Esophagus squamous epithelium (tissue), 5 donors: ENCODE measurements at places on chromosomes 3 and 15.

DNA sequence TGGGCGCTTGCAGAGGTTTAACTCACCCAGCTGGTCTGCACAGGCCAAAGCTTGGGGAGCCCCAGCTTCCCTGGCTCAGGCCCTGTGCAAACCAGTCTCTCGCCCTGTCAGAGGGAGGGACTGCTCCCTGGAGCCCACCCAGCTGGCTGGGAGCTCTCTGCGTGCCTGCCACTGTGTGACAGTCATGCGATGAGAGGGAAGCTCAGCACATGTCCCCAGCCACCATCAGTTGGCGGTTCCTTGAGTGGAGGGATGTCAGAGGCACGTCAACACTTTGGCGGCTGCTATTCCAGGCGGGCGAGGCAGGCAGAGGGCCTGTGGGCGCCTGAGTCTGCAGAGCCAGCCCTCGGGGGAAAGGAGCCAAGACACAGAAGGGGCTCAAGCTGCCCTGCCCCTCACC is 324.6 kb downstream of the UACA start:
- no peak for DNase-seq

DNA sequence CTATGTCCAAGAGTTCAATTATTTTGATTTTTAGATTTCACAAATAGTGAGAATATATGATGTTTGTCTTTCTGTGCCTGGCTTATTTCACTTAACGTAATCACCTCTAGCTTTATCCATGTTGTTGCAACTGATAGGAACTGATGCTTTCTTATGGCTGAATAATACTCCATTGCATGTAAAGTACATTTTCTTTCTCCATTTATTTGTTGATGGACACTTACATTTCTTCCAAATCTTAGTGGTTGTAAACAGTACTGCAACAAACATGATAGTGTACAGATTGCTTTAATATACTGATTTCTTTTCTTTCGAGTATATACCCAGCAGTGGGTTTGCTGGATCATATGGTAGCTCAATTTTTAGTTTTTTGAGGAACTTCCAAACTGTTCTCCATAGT is 600.6 kb upstream of the SEMA6D start:
- DNase-seq = no peak

- no peak for DNase-seq
These were observed 219.0 kb downstream of the VGLL3 start for GRCh38 chr3:86771741-86772512.

GRCh38 chr3:45937206-45938042 is 5.8 kb upstream of the CXCR6 start:
- no peak for DNase-seq

- DNase-seq = no peak
These were observed 35.3 kb upstream of the PGPEP1L start for GRCh38 chr15:99042892-99043291.

DNA sequence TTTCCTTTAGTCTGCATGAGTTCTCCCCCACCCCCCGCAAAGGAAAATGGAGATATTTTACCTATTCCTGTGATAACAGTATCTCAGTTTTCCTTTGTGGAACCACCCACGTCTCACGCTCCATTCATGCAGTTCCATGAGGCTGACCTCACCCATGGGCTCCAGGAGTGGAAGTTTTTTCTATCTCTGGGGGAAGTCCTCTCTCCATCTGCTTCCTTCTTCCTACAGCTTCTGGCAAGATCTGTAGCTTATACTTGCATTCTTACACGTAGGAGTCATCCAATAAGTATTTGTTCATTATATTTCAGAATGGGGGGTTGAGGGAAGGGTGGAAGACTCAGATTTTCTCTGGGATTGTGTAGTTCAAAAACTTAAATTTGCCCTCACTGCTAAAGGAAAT is 5.8 kb upstream of the GLCE start:
- no peak for DNase-seq

- DNase-seq = no peak
These were observed 4.4 kb upstream of the LMAN1L start for GRCh38 chr15:74808078-74808839.

DNA sequence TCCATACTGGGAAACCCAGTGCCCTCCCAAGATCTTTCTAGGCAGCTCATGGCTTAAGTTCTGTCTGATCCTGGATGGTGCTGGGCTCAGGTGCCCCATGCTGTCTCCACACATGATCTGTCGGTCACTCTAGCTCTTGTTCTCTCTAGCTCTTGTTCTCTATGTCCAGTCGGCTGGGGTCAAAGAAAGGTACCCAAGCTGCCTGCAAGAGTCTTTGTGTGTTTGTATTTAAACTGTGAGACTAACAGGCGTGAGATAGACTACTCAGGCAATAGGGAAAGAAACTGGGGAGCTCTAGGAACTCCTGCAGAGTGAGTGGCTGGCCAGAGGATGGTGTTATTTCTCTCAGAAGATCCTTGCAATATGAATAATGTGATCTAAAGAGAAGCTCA is 40.2 kb downstream of the GPR156 start:
- no peak for DNase-seq

- no peak for DNase-seq
These were observed 232.5 kb downstream of the SHQ1 start for GRCh38 chr3:72615776-72616175.

GRCh38 chr3:195086885-195087284 is 184.1 kb downstream of the XXYLT1 start:
- DNase-seq = no peak

DNA sequence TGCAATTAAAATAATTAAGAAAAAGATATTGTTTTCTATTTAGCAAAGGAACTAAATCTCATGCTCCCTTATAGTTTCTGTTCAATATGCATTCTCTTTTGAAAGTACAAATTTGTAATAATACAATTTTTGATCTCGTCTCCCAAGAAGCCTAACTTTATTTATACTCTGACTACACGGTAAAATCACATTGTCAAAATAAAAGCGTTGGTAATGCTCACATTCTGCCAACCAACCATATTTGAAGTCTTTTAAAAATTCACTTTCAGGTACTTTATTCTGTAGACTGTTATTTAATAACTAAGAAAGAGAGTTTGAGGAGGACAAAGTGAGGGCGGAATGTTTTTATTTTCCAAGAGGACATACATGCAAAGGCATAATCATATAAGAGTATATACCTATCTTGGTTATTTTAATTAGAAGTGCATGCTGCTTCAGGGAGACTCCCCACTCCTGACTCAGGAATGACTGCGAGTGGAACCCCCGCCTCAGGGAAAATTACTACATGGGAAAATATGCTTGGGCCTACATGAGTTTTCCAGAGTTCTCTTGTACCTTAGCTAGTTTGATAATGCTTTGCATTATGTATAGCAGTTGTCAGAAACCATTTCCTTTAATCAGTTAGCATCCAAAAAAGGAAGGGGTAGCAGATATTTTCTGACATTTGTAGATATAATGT is 19.3 kb downstream of the MBNL1 start:
- DNase-seq = no peak

DNA sequence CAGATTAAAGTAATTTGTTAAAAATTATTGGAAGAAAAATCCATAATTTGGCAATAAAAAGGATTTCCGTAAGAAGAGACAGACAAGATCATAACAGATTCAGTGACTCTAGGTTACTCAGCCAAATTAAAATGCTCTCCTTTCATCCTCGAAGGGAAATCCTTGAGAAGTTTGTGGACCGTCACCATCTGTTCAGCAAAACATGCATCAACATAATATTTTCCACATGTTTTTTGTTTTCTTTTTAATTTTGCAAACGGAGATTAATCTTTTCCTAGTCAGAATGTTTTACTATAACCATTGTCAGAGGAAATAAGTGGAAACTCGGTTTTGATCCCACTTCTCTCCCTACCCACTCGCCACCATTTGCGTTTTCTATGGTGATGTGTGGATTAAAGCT is 128.3 kb downstream of the TMCO5A start:
- DNase-seq = no peak

- DNase-seq = no peak
These were observed 67.2 kb upstream of the TGFBR2 start for GRCh38 chr3:30539206-30539605.

DNA sequence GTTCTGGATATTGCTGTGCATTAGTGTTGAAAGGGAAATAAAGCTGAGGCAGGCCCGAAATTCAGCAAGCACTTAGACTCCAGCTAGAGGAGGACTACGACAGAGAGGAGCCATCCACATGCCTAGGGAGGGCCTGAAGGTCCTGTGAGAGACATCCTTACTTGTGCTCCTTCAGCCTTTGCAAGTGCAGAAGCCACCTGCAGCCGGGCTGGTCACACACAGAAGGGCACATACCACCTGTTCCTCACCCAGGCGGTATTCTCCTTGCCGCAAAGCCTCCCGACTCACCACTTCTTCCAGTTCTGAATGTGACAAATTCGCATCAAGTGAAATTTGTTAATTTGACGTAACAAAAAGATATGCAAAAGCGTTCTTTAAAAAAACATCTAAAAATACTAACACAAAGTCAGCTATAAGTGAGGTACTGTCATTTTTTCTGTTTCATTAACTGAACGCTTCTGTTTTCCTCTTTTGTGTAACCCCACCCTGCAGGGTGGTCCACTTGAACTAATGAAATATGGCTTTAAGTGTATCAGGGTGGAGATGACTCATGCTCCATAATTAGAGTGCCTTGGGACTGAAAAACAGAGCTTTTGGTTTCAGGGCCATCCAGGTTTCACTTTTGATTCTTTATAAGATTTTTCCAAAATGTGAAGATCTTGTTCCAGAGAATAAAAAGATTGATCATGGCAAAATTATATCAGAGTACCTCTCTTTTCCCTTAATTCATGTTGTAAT is 467.9 kb upstream of the ATP11B start:
- no peak for DNase-seq

- no peak for DNase-seq
These were observed 54.8 kb upstream of the ATP2C1 start for GRCh38 chr3:130838898-130839600.

DNA sequence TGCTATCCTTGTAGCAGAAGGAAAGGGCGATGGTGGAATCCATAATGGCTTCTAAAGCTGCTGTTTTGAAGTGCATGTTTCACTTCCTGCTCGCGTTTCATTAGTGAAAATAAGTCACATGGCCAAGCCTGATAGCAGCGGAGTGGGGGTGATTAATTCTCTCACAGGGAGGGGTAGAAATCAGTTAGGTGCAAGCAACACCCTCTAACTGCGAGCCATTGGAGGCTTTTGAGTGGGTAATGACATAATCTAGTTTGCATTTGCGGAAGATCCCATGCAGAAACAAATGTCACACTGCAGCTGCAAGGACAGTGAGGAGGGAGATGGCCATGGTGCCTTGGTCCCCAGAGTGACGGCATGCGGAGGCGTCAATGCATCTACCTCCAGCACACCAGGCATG is 41.1 kb downstream of the CACNA2D3 start:
- no peak for DNase-seq

GRCh38 chr3:47865192-47865591 is 62.3 kb downstream of the DHX30 start:
- no peak for DNase-seq
